Putamen (tissue), 1 donor: ENCODE measurements at places on chromosomes 1 and 21.

DNA sequence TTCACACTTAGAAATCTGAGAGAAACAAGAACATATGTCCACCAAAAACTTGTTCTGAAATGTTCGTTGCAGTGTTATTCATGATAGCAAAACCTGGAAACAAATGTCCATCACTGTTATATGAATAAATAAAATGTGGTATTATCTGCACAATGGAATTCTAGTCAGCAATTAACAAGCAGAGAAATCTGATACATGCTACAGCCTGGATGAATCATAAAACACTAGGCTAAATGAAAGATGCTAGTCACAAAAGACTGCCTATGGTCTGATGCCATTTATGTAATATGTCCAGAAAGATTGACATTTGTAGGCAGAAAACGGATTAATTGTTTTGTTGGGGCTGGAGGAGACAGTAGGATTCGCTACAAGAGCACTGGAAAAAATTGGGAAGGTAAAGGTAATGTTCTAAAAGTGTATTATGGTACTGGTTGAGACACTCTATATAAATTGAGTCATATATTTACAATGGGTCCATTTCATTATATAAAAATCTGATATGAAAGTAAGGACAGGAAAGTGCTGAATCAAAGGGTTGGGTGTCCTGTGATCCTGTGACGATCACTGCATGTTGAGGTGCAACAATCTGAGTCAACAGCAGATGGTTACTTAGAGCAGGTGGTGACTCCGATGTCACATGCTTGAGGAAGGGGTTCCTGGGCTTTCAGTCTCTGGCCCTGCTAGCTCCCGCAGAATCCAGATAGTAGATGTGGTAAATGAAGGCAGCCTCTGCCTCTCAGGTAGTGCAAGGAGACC lies 102.1 kb upstream of the NBPF4 start:
- DNase-seq = no peak

GRCh38 chr1:206925106-206925736 lies 3.5 kb upstream of the FCMR start:
- no peak for DNase-seq

DNA sequence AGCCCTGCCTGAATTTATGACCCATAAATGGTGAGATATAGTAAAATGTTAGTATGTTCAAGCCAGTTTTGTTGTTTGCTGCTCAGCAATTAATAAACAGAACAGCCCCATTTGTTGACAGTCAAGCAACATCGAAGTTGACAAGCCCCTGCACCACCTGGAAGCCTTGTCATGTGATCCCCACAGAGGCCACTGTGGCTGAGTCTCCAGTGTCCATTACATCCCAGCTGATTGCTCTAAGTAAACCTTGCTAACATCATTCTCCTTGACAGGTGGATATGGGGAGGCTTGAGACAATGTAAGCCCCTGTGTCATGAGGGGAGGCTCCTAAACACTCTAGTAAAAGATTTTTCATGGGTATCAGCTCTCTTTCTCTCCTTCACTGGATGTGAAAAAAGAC lies 17.5 kb upstream of the TACSTD2 start:
- DNase-seq = no peak

GRCh38 chr21:44300262-44300959 lies 558 bp downstream of the PFKL start:
- peak; percentile 44 for DNase-seq

DNA sequence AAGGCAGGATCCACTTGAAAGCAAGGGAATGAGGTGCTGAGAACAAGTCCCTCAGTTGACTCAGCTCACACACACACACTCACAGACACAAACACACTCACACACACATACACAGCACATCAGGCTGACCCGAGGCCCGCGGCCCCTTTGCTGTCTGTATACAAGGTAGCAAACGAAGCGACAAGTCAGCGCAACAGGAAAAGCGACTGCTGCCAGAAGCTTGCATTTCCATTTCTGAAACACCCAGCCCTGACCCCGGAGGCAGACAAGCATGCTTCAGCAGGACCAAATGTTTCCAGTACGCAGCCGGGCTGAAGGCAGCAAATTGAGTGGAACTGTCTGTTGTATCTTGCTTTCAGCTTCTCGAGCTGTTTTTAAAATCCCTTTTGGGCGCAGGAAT lies 501.6 kb downstream of the NPHP4 start:
- no peak for DNase-seq

DNA sequence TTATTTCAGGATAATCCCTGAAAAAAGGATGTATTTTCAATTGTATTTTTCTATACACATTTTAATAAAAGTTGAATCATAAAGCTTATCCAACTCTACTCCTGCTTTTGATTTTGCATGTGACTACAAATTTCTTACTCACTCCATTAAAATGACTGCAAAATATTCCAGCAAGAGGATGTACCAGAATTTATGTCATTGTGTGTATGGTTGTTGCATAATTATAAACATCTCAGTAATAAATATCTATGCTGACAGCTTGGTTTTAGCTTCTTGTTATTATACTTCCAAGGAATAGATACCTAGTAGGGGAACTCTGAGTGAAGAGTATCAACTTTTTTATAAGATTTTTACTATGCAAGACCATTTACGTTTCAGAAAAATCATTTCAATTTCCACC lies 463.2 kb upstream of the RUNX1 start:
- no peak for DNase-seq

GRCh38 chr1:224726441-224727182 lies 110.5 kb downstream of the CNIH3 start:
- no peak for DNase-seq

DNA sequence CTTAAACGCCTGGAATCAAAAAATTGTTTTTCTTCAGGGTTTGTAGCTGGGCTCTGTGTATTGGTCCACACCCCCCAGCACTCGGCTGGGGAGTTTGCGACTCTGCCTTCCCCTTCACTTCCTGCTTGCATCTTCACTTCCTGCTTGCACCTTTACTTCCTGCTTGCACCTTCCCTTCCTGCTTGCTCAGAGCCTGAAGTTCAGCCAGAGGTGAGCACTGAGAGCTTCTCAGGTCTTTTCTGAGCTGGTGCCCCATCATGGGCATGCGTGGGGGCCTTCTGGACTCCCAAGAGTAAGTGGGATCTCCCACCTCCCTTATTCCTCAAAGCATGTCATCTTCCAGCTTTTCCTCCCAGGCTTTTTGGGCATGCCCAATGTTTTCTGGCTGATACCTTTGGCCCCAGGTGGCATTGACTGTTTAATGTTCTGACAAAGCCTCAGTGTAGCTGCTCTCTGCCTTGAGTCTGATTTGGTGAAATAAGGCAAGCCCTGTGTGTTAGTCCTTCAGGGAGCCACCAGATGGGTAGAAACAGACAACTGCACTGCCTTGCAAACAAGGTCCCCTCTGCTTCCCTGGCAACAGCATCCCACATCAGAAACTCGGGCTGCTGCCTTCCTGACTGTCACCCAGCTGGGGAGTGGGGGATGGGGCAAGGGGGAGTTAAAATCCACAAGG lies 3.5 kb downstream of the KRTAP10-2 start:
- DNase-seq = no peak

GRCh38 chr1:87508247-87508787 lies 179.6 kb downstream of the LMO4 start:
- no peak for DNase-seq

DNA sequence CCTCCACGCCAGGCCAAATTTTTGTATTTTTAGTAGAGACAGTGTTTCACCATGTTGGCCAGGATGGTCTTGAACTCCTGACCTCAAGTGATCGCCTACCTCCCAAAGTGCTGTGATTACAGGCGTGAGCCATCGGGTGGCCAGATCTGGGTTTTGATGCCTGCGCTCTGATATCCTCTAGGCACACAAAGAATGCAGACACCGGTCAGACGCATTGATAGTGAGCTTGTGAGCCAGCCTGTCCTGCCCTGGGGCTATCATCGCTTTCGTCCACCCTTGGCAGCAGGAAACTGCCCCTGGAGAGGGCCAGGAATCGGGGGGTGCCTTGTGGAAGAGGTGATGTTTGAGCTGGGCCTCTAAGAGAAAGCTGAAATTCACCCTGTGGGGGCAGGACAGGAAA lies 4.0 kb downstream of the FBLIM1 start:
- DNase-seq = no peak

DNA sequence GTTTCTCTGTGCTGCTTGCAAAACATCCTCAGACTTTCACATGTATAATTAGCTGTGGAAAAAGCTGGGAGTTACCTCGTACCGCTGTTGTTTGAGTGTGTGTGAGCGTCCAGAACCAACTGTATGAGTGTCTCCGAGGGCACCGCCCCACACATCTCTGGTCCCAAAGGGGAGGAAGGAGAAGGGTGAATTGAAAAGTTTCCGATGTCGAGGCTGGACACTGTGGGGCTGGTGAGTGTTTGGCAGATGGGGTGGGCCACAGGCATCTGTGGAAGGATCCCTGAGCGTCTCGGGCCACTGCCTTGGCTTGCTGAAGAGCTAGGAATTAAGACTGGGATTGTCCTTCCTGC lies 1.2 kb downstream of the ATP2B4 start:
- no peak for DNase-seq

GRCh38 chr1:32062867-32063230 lies 9.9 kb upstream of the TMEM39B start:
- DNase-seq = no peak

DNA sequence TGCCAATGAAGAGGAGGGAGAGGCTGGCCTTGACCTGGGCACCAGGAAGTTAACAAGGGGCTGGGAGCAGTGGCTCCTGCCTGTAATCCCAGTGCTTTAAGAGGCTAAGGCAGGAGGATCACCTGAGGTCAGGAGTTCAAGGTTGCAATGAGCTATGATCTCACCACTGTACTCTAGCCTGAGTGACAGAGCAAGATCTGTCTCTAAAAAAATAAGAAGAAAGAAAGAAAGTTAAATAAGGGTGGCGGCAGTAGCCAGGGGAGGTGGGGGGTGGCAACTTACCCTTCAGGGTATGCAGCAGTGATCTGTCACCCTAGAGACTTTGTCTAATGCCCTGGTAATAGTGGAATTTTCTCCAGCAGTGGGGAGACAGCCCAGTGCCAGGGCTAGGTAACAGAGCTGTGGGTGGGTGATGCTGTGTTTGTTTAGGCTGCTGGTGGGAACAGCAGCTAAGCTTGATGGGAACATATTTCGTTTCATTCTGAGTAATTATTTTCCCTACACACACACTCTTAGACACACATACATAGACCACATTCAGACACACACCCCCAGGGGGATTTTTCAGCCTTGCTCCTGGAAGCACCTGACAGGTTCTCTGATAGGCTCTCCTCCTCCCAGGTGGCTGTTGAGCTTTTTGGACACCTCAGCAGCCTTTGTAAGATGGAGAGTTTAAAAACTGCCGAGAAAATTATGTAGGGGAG lies 11.3 kb upstream of the SYT6 start:
- no peak for DNase-seq

DNA sequence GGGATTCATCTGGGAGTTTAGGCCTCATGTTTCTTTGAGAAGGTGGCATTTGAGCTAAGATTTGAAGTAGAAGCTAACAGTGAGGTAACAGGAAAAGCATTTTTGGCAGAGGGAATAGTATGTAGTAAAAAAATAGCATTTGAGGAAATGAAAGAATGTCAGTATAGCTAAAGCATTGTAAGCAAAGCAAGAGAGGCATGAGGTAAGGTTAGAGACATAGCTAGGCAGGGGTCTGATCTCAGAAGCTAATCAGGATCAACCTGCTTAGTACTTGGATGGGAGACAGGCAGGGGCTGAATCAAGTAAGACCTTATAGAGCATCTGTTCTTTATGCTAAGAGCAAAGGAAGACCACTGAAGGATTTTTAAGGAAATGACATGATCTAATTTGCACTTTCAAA lies 4.0 kb downstream of the POLR3C start:
- DNase-seq = no peak

- no peak for DNase-seq
Observed at GRCh38 chr1:201140235-201140940, 13.4 kb upstream of the ASCL5 start.

- DNase-seq = no peak
Observed at GRCh38 chr1:168665975-168666374, 63.0 kb downstream of the DPT start.

- DNase-seq = no peak
Observed at GRCh38 chr1:167629681-167630567, at the start of gene RCSD1. RCSD1 (plus strand) TSS chr1:167630232; CDS start chr1:167630424, 192 bp downstream.

- no peak for DNase-seq
Observed at GRCh38 chr1:207849646-207850045, 61.3 kb downstream of the CD34 start.

GRCh38 chr1:94819945-94820746 lies at the start of gene SLC44A3:
SLC44A3 (plus strand) TSS chr1:94820357; CDS start chr1:94820452, 95 bp downstream.
- no peak for DNase-seq

DNA sequence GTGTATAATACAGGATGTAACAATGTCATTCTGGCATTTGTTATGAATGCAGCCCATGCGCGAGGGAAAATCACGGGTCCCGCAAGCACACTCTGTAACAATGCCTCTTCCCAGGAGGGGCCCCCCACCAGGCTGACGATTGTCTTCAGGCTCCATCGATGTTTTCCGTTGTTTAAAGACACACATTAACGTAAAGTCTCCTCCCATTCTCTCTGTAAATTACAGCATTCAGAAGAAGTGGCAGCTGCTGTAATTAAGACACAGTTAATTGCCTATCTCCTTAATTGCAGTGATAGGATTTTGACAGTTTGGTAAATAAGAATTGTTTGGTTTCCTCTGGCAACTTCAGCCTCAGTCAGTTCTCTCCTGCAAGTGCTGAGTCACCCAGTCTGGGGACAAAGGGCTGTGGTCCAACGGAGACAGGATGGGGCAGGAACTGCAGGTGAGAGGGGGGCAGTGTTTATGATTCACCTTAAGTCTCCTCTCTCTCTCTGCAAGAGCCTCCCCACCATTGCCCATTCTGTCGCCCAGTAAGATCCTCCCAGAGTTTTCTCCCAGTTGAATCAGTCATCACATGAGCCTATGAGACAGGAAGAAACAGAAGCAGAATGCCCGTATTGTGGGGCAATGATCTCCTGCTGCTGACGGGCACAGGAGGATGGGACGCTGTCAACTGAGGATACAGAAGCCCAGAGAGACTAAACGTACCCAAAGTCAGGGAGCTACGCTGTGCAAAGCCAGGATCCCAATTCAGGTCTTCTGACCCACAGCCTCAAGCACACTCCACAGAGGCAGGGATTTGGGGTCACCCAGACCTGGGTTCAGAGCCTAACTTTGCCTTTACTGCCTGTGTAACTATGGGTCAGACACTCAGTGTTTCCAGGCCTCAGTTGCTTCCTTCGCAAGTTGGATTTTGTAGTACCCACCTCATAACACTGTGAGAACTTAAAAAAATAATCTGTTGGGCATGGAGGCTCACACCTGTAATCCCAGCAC lies 110.0 kb downstream of the ADSS2 start:
- DNase-seq = peak; percentile 57

GRCh38 chr1:9253453-9254105 lies 19.0 kb downstream of the H6PD start:
- no peak for DNase-seq
